ENCODE measurements at places on chromosomes 12 and 14.

DNA sequence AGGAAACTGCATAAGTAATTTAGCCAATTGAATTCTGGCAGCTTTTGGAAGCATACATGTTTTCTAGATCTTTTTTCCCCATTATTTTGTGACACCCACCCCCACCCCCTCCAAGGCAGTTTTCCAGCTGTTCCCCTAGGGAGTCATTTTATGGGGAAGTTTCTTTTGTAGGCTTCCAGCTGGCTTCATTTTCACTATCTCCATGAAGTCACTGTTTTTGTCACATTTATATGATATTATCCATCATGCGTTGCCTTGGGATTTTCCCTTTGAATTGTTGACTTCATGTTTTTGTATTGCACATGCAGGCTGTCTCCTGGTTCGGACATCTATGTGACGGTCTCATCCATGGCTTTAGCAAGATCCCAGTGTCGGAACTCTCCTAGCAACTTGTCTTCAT is 233.6 kb upstream of the RGS6 start:
- DNase-seq: no peak

GRCh38 chr12:32987512-32987911 is 90.9 kb upstream of the PKP2 start:
- DNase-seq: no peak

DNA sequence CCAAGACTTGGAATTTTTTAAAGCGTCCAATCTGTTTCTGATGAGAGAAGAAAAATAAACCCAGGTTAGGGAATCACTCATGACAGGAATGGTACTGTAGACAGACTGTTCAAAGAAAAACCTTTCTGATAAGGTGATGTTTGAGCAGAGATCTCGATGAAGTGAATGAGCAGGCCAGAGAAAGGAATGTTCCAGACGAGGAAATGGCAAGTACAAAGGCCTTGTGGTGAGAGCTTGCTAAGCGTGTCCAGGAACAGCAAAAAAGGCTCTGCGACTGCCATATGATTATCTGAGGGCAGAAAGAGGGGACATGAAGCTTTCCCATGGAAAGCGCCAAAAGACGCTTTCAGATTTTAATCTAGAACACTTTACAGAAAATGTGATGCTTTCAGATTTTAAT is 458.4 kb upstream of the SOX5 start:
- no peak for DNase-seq

- DNase-seq: no peak
Observed at GRCh38 chr14:84323978-84324377, 1206.0 kb upstream of the FLRT2 start.

DNA sequence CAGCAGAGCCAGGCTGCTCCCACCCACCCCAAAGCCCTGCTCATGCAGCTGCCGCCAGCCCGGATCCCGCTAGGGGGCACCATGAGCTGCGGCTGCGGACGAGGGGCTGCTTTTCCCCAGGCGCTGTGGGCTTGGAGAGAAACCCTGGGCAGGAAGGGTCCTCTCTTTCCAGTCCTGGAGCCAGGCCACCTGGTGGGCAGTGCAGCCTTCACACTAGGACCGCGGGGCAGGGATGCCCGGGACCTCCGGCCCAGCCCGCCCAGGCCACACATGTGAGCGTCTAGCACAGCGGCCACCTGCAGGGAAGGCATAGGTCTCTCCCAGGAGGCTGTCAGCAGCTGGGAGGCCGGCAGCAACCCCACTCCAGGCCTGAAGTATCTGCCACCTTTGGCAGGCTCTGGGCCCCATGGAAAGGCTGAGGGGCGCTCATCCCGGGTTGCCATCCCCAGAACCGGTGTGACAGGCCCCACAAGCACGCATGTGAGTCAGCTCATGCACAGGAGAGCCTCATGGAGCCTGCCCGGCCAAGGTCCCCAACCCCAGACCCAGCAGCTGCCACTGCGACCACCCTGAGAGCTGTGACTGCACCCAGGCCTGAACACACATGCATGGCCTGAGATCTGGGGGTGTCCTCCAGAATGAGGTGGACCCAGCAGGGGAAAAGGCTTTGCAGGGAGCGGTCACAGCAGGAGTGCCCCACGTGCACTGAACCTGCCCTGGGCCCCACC is 280.0 kb upstream of the RTL1 start:
- DNase-seq: no peak

DNA sequence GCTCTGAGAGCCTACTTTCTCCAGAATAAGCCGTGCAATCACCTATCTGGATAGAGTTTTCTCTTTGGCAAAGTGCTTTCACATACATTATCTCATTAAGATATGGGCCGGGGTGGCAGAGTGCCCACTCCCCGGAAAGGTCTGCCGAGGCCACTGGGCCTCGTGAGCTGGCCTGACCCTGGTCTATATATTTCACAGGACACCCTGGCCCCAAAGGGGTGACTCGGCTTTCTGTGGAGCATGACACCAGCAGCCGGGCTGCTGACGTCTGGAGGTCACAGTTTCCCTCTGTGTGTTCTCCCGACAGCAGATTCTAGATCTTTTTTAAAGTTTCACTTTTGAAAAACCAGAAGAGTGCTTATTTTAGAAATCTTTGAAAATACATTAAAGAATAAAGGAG is 27.9 kb upstream of the ATP2A2 start:
- peak; percentile 21 for DNase-seq

DNA sequence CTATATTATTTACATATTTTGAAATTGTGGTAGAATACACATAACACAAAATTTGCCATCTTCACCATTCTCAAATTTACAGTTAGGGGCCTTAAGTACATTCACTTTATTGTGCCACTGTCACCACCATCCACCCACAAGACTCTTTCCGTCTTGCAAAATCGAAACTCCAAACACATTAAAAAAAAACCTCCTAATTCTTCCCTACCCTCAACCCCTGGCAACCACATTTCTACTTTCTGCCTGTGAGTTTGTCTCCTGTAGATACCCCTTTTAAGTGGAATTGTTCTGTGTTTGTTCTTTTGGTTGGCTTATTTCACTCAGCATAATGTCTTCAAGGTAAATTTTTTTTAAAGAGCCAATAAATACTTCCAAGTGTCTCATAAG is 31.6 kb upstream of the AMIGO2 start:
- DNase-seq: no peak

DNA sequence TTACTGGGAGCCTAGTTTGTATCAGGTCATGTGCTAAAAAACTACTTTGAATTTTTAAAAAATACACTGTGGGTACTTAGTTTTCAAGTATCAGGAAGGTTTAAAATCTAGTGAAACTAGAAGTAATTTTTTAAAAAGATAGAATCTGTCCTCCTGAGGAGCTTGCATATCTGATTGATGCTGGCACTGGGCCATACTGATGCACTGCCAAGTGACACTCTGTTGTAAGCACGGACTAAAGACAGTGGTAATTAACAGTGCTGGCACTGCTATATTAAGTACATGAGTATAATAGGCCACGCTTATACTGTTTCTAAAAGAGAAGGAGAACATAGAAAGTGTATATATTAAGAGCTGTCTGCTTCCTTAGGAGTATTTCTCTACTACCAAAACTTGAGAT is 10.0 kb upstream of the TBC1D30 start:
- DNase-seq: no peak

DNA sequence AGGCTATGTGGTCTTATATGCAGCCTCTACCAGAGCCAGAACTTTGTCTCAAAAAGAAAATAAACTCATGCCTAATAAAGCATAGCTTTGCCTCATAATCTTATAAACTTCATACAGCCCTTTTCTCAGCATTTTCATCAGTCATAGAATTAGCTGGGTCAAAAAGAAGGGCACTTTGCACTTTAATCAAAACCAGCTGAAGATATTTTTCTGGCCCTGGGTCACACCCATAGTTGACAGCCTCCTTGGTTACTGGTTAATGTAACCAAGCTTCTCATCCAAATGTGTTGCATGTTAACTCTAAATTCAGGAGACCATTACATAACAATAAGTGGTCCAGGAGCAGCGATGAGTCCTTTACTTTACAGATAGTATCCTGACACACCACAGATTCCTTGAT is 558.2 kb downstream of the FLRT2 start:
- no peak for DNase-seq

- DNase-seq: no peak
Observed at GRCh38 chr12:102408487-102409297, 71.7 kb downstream of the IGF1 start.

DNA sequence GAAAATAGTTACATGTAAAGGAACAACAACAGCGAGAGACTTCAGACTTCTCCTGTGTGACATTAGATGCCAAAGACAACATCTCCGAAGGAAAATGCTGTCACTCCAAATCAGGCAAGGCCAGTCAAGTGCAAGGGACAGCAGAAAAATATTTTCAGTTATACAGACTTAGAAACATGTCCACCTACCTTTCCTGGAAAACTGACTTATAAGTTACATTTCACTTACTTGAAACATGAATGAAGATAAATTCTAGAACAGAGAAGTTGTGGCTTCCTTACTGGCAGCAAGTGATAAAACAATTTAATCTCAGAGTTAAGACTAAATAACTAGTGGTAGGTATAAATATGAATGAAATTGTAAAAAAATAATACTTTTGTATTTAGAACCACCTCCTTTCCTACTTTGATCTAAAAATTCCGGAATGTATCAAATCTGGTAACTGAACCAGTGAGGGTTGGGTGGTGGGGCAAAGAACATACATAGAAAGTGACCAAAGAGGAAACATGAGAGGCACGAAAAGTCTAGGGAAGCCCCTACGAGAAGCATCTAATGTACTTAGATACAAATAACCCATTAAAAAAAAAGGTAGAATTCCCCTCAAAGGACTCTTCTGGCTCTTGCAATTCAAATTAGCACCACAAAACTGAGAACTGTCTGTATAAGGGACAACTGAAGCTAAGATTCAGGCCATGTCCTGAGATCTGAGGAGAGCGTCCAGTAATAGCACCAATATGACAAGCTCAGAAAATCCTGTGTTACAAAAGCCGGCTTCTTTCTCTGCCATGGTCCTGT is 21.2 kb downstream of the MTHFD1 start:
- peak; percentile 13 for DNase-seq

DNA sequence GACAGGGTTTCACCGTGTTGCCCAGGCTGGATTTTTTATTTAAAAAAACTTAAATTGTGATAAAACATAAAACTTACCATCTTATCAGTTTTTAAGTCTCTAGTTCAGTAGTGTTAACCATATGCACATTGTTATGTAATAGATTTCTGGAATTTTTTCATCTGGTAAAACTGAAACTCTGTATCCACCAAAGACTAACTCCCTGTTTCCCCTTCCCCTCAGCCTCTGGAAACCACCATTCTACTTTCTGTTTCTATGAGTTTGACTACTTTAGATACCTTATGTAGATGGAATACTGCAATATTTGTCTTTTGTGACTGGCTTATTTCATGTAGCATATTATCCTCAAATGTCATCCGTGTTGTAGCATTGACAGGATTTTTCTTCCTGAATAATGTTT is 12.8 kb upstream of the PLEKHG3 start:
- DNase-seq: no peak

GRCh38 chr14:68112442-68112841 is 292.9 kb downstream of the RAD51B start:
- no peak for DNase-seq

DNA sequence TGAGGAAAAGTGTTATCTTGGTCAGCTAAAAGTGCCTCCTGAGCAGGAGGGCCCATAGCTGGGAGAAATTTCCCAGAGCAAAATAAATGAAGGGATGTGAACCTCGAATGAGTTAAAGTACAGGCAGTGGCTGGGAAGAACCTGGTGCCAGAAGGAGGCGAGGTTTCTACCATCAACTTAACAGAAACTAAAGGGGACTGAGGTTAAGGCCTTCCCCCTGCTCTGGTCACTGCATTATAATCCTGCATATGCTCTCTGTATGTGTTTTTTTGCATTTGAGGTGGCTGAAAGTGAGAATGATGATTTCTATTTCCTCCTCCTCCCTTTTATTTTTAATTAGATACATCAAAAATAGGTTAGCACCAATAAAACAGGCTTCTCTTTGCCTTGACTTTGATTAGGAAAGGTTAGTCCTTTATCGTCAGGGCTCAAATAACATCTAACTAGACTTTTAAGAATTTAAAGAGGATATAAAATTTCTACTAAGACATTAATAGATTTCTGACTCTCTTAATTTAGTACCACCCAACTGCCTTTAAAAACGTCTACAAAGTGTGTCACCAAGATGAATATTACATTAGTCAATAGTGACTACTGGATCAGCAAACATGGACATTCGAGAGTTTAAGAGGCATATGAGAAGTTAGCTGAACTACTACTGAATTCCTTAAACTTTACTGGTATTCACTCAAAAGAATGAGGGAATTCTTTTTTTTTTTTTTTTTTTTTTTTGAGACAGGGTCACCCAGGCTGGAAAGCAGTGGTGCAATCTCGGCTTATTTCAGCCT is 49.2 kb downstream of the GALNT4 start:
- no peak for DNase-seq

DNA sequence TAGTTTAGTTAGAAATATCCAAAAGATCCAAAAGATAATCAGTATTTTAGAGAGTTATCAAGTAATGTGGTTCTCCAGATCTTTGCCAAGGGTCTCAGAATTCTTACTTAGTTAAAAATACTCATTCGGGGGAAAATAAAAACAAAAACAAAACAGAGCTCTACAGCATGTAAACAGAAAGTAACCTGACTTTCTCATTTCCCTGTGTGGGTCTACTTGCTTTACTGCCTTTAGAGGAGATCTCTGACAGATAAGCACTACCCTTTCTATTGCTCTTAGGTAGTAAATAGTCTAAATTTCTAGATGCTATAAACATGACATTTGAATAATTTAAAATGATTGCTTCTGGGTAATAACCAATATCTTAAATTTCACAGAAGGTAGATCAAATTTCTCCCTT is 371.8 kb downstream of the RPL10L start:
- no peak for DNase-seq

DNA sequence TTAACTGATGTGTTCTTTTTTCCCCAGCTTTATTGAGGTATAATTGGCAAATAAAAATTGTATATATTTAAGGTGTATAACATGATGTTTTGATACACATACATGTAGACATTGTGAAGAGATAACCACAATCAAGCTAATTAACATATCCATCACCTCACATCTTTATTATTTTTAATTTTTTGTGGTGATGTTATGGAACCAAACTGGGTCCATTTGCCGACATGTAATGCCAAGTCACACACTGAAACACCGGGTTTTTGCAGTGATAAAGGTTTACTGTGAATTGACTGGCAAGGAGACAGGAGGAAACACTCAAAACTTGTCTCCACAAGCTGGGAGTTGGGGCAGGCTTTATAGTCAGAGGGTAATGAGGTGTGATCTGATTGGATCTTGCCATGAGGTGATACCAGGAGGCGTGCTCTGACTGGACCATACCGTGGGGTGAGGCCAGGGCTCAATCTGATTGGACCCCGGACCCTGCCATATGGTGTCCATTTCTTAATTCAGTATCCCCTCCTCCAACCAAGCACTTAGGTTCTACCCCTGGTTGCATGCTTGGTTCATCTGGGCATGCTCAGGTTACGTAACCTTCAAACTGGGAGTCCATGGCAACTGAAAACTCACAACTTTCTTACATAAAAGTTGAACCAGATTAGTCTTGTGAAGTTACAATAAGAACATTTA is 11.8 kb upstream of the WSCD2 start:
- no peak for DNase-seq

- no peak for DNase-seq
Observed at GRCh38 chr12:14956905-14957304, 4.5 kb downstream of the ARHGDIB start.

DNA sequence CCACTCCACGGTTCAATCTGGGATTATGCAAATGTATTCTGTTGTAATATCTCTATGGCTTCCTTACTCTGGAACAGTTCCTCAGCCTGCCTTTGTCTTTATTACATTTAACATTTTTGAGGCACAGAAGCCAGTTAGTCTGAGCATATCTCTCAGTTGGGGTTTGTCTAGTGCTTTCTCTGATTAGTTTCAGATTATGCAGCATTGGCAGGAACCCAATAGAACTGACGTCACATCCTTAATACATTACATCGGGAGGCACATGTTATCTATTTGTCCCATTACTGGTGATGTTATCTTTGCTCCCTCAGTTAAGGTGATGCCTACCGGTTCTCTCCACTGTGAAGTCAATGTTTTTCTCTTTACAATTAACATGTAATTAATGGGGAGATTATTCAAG is 62.4 kb downstream of the PPM1A start:
- no peak for DNase-seq

Measured in trophoblast cell (in vitro differentiated cells and primary cell).